Right lung (tissue), 10 donors: ENCODE measurements at places on chromosomes 16 and 17. TPM values are rescaled to one million over a fixed set of nuclear protein-coding genes. Genes with fewer than 3 reads are reported as not detected.

SUPT6H gene
- 74.3 TPM for polyA plus RNA-seq

SMTNL2 gene
- polyA plus RNA-seq = 29.2 TPM

KRTAP4-4 gene
- polyA plus RNA-seq = not detected

DPEP3 gene
- not detected for polyA plus RNA-seq
